ENCODE measurements at places on chromosomes 11 and 22.
A peak's percentile ranks its signal among the peaks of the same experiment; 100 is the strongest.

DNA sequence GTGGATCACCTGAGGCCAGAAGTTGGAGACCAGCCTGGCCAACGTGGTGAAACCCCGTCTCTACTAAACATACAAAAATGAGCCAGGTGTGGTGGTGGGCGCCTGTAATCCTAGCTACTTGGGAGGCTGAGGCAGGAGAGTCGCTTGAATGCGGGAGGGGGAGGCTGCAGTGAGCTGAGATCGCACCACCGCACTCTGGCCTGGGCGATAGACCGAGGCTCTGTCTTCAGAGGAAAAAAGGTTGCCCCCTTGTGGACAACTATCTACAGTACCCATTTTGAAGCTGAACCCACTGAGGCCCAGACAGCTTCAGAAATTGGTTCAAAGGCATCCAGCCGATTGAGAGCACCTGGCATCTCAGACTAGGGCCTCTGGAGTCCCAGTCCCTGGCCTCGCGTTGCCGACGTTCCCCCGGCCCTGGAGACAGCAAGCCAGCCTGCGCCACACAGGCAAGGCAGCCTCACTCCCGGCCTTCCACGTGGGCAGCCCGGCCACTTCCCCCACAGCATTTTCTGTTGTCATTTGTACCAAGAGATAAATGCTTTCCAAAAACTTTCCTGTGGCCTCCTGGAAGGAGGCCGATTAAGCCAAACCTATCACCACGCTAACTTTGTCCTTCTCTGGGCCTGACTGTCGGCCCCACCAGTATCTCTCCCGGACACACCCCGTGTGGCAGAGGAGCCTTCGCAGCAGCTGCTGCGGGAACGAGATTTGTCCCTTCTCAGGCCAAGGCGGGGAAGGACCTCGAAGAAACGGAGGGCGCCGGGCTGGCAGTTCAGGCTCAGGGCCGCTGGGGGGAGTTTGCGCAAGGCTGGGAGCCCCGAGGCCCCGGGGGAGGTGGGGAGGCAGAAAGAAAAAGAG, 82.8 kb downstream of the FLI1 start:
- no peak for DNase-seq

GRCh38 chr22:32754413-32755041, 47.0 kb upstream of the TIMP3 start:
- no peak for DNase-seq

DNA sequence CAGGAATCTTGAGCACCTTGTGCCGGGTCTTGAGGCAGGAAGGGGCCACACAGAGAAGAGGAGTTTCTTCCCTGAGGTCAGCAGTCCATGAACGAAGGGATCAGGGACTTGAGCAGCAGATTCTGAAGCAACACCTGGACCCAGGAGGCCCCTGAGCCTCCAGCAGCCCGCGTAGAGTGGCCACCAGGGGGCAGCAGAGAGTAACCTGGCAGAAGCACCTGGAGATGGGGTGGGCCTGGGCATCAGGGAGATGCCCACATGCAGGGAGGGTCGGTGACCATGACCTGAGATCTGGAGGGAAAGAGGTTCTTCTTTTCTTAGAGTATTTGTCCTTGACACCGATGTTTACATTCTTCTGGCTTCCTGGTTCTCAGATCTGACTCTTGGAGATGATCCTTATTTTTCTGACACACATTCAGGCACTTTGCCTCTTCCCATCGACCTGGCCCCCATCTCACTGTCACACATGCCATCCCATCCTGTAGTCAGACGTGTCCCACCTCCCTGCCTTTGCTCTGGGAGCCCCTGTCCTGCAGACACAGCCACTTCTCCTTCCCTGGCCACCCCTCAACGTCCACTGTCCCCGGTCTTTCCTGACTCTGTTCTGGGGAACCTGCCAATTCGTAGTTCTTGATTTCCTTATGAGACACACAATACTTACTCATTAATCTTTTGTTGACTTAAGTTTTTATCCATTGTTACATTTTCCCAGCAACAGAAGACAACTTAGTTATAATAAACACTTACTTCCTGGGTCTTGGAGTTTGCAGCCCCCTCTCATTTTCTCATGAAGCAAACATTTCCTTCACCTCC, 66.5 kb downstream of the GGTLC2 start:
- no peak for DNase-seq

- no peak for DNase-seq
These were observed 29.3 kb upstream of the PPP2R1B start for GRCh38 chr11:111795334-111795985.

DNA sequence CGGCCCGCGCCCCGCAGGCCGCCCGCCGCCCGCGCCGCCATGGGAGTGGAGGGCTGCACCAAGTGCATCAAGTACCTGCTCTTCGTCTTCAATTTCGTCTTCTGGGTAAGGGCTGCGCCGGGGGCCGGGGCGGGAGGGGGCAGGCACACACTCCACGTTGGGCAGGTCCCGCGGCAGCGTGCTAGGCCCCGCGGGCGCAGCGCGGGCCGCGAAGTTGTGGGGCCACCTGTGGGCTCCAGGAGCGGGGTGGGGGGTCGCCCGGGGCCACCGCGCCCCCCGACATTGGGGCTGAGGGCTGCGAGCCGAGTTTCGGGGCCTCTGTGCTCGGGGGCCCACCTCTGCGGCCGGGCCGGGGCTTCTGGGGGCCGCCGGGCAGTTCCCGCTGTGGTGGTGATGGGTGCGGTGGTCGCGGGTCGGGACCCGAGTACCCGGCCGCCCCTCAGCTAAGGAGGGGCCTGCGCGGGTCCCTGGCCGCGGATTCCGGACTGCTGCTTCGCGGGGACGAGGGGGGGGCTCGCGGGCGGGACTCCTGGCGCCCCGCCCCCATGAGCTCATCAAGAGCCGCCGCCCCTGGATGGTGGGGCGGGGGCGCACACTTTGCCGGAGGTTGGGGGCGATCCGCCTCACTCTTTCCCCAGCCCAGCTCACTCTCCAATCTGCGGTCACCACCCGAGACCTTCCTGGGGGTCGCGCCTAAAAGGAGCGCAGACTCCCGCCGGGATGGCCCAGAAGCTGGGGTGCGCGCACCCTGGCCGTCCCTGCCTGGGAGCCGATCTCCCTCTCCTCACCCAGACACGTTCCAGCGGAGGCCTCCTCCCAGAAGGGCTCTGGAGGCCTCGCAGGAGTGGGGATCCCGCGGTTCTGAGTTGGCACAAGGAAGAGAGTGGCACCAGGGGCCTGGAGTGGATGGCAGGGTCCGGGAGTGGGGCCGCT, 667 bp downstream of the CD81 start:
- DNase-seq, result peak; percentile 63

DNA sequence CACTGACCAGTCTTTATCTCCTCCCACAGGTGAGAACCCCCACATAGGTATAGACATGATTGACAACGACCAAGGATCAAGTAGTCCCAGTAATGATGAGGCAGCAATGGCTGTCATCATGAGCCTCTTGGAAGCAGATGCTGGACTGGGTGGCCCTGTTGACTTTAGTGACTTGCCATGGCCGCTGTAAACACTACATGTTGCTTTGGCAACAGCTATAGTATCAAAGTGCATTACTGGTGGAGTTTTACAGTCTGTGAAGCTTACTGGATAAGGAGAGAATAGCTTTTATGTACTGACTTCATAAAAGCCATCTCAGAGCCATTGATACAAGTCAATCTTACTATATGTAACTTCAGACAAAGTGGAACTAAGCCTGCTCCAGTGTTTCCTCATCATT, 76.5 kb downstream of the BTBD10 start:
- no peak for DNase-seq

DNA sequence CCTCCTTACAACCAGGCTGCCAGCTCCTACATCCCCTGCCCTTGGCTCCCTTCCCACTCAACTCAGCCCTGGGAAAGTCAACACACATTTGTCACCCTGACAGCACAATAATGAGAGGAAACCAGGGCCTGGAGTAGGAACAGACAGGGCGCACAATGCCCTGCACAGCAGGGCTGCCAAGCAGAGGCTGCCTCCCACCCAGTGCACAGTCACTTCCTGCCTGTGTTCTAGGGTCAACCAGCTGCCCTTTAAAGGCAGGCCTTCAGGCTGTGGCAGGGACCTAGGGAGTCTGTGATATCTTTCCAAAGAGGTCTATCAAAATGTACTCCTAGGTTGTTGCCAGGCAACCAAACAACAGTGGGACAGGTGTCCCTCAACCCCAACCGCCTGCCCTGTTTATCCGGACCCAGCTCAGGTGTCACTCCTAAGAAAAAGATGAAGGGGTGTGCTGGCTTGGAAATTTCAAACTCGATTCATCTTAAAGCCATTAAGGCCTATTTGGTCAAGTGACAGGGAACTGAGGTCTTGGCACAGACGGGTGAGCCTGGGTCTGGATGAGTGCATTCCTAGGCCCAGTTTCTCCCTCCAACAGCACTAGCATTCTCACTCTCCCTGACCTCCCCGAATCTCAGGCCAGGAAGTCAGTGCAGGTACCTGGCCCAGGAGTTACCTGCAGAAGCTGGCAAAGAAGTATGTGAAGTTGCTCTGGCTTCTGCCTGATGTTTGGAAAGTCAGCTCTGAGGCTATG, 110.3 kb upstream of the PITPNB start:
- peak; percentile 45 for DNase-seq

DNA sequence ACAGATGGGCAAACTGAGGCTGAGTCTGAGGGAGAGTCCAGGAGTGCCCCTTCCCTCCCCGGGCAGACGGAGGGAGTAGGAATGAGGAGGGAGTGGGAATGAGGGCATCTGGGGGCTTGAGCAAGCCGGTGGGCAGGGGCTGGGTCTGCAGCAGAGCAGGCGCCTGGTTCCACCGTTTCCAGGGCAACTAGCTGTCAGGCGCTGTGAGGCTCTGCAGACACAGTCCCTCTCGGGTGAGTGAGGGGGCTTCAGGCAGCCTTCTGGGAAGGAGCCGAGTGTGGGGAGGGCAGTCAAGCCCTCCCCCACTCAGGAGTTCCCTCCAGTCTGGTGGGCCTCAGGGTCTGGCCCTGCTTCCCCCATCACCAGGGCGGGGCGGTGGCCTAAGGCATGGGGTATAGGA, 19.0 kb downstream of the TMEM258 start:
- no peak for DNase-seq

GRCh38 chr11:60169264-60169915, 13.5 kb downstream of the MS4A6A start:
- DNase-seq, result no peak

DNA sequence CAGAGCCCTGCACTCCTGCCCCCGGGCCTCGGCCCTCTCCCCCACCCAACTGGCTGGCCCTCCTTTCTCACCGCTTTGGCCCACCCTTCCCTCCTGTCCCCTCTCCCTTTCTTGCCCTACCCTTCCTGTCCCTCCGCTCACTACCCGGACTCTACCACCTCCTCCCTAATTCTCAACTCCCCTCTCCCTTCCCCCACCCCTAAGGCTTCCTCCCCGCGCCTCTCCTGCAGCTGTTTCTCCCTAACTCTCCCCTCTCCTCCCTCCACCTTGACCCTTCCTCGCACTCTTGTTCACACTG, 421 bp downstream of the SLC15A3 start:
- no peak for DNase-seq

GRCh38 chr11:7671347-7672215, 1.7 kb downstream of the CYB5R2 start:
- no peak for DNase-seq

GRCh38 chr22:36149441-36149840, 11.1 kb downstream of the APOL3 start:
- no peak for DNase-seq

DNA sequence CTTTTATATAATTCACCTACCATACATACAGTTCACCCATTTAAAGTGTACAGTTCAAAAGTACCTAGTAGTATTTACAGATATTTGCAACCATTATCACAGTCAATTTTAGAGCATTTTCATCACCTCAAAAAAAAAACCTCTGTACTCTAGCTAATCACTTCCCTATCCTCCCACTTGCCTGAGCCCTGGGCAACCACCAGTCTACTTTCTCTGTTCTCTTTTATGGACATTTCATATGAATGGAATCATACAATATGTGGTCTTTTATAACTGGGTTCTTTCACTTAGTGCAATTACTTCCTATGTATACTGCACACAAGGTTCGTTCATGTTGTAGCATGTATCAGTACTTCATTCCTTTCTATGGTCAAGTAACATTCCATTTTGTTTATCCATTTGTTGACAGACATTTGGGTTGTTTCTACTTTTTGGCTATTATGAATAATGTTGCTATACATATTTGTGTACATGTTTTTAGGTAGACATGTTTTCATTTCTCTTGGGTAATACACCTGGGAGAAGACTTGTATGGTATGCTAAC, 17.8 kb upstream of the NEU3 start:
- DNase-seq, result no peak

- no peak for DNase-seq
These were observed 26.6 kb upstream of the LMO1 start for GRCh38 chr11:8290081-8290810.

- DNase-seq, result no peak
These were observed 65.5 kb upstream of the ARFGAP3 start for GRCh38 chr22:42922374-42923191.

DNA sequence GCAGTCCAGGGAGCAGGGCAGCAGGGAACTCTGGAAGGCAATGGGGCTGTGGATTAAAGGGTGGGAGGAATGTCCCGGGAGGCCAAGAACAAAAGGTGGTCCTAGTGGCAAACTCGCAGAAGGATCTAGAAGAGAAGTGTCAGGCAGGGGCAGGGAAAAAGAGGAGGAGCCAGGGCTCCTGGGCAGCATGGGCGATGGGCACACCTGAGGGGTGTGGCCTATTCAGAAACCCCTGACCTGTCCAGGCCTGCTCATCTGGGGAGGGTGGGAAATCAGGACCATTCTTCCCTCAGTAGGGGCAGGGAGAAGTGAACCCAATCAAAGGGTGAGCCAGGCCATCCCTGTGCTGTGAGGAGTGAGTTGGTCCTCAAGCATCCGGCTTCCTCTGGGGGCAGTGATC, 108.6 kb downstream of the TRIM29 start:
- no peak for DNase-seq

GRCh38 chr11:34292111-34292510, 65.7 kb downstream of the ABTB2 start:
- DNase-seq, result no peak

- DNase-seq, result no peak
These were observed 42.6 kb upstream of the LMO2 start for GRCh38 chr11:33934450-33934849.

DNA sequence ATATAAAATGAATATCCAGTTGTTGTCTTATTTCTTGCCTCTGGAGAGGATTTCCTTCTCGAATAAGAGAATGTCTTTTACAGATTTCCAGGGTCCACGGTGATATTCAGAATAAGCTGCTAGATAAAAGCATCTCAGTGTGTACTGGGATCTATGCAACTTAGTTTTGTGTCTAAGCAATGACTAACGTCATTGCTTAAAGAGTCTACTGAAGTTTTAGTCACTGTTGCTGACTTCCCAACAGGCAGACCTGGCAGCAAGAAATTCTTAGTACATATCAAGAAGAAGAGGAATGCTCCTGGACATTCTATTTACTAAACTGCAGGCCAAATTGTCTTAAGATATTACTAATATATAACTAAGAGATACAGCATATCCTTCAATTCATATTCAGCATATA, 70.3 kb downstream of the SOX6 start:
- DNase-seq, result no peak

DNA sequence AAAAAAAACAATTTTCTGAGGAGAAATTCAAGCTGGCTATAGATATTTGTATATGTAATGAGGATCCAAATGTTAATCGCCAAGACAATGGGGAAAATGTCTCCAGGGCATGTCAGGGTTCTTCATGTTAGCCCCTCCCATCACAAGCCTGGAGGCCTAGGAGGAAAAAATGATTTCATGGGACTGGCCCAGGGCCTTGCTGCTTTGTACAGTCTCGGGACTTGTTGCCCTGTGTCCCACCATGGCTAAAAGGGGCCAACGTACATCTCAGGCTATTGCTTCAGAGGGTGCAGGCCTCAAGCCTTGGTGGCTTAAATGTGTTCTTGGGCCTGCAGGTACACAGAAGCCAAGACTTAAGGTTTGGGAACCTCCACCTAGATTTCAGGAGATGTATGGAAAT, 62.1 kb upstream of the SLC5A12 start:
- DNase-seq, result no peak

Data from C1 segment of cervical spinal cord (tissue), 14 donors.